ENCODE measurements at places on chromosomes 12 and 14.
A peak's percentile ranks its signal among the peaks of the same experiment; 100 is the strongest.

- no peak for DNase-seq
Observed at GRCh38 chr12:46473634-46474329, 101.2 kb upstream of the SLC38A2 start.

DNA sequence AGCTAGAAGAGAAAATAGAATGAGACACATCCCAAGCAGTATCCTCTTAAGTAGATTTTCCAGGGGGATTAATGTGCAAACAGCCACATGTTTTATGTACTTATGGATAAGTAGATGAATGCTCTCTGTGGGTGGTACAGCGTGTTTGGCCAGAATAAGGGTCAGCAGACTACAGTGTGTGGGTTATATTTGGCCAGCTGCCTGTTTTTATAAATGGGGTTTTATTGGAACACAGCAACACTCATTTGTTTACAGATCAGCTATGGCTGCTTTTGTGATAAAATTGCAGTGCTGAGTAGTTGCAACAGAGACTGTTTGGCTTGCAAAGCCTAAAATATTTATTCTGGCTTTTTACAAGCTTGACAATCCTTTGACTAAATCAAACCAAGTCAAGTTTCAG lies 780.2 kb upstream of the SEL1L start:
- DNase-seq, result no peak

- no peak for DNase-seq
Observed at GRCh38 chr14:102985665-102986064, 63.2 kb downstream of the AMN start.

GRCh38 chr14:36585100-36585499 lies 2.7 kb upstream of the NKX2-8 start:
- DNase-seq, result no peak

GRCh38 chr14:77598366-77599070 lies 17.9 kb downstream of the SPTLC2 start:
- DNase-seq, result no peak

GRCh38 chr14:73783107-73783727 lies 68.4 kb upstream of the PTGR2 start:
- no peak for DNase-seq

DNA sequence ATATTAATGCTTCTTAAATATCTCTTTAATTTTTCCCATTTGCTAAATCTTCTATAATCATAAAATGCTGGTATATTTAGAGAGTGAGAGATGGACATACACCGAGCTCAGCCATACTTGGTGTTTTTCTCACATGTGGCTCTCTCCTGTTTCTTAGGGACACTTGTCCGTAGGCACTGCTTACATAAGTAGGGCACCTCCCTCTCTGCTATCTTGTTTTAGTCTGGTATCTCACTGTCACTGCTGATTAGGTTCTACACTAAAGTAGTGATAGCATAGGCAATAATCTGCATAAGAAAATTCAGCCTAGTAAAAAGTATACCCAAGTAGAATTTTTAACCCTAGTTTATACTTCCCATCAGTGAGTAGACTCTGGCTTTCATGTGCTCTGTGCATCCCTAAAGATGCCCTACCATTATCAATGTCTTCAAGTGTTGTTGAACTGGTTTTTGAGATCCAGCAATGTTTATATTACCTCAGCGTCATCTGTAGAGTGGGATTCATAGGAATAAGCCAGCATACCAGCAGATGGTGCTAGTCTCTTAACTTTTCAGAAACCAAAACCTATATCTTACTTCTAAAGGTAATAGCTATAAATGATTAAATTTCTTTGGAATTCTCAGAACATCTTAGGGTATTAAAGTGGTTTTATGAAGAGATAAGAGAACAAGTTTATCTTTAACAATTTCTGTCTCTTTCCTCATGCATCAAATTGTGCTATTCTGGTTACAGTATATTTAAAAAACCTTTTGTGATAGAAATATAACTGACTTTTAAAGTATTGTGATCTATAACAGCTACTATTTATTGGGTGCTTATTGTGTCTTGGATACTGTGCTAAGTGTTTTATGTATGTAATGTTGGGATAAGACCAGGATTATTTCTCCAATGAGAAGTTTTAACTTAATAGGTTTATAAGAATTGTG lies 32.9 kb downstream of the ARID2 start:
- DNase-seq, result no peak

DNA sequence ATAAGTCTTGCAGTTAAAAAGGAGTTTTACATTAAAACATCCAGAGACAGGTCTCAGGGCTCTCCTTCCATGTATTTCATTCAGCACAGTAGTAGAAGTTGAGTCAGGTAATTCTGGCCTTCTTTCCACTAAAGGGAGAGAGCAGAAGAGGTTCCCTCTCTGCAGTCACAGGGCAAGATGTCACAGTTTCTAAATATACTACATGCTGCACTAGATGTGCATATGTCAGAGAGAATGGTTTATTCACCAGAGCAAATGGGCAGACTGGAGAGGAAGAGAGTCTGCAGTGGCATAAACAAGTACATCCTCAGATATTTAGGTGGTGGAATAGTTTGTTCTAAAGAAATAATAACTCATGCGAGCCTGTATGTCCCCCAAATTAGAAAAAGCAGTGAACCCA lies 132.0 kb downstream of the KICS2 start:
- DNase-seq, result no peak

- no peak for DNase-seq
Observed at GRCh38 chr14:51630987-51631386, 20.7 kb upstream of the FRMD6 start.

GRCh38 chr12:47141459-47141858 lies 61.7 kb upstream of the AMIGO2 start:
- no peak for DNase-seq

GRCh38 chr12:126873701-126874100 lies 1393.3 kb upstream of the TMEM132C start:
- no peak for DNase-seq

DNA sequence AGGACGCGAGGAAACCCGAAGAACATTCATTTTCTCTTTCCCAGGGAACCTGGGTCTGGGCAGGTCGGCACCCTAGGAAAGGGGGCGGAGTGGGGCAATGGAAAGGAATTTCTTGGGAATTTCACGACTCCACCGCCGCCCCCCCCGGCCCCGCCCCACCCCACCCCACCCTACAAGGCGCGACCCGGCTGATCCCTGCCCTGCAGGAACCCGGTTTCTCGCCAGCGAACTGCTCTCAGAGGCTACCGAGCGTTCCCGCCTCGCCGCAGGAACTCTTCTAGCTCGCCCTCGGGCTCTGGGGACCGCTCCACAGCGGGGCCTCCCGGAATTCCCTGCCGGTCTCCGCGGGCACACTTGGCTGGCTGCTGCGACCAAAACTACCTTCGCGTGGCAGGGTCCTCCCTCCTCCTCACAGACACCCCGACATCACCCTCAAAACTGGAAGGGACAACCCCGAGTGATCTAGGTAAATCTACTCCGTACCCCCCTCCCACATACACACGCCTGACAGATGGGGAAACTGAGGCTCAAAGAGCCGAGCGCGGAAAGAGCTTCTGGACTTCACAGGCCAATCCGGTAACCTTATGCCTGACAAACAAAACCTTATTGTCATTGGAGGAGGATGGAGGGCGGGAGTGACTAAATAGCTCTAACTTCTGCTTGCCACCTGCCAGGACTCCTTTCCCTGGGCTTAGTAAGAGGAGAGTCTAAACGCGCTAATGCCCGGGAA lies 785 bp upstream of the ACTN1 start:
- no peak for DNase-seq

DNA sequence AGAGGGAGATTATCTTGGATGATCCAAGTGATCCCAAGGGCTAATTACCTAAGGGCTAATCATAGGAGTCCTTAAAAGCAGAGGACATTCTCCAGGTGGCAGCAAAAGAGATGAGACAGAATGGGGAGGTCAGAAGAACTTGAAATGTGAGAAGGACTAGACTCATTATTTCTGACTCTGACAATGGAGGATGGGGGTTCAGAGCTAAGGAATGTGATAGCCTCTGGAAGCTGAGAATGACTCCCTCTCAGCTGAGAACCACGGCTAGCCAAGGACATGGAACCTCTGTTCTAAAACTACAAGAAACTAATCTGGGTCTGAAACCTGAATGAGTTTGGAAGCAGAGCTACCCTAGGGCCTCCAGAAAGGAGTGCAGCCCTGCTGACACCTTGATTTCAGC lies 35.6 kb upstream of the ANKS1B start:
- DNase-seq, result no peak

DNA sequence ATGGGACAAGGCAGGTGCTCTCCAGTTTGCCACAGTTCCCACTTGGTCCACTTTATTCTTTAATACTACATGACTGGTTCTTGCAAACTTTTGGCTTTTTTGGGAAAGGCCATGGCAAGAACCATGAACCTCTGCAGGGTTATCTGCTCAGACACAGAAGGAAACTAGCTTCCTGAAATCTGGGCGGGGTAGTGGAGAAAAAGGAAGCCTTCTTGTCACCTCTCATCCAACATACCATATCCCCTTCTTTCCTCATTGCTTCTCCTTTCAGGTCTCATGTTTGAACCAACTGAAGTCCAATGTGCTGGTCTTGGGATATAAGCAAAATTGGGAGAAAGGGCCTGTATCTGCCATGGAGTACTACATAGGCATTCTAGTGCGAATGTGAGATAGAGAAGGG lies 5.5 kb upstream of the KLHL33 start:
- DNase-seq, result no peak

DNA sequence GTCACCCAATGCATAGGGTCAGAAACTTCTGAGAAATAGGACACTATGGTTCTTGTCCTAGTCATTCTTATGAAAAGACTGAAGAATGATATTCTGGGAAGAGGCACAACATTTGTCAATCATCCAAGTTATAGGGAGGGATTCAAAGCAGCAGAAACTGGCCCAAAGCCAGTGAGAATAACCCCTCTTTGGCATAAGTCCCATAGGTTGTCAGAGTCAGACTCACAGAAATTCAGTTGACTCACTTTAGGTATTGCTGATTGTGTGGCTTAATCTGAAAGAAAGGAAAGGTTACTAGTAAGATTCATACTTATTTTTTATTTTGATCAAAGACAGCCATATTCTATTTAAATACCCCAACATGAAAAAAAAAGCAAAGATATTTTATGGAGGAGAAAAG lies 151.0 kb downstream of the SRGAP1 start:
- no peak for DNase-seq

- no peak for DNase-seq
Observed at GRCh38 chr12:94994312-94994711, 9.2 kb downstream of the NDUFA12 start.

- peak; percentile 50 for DNase-seq
Observed at GRCh38 chr14:99946652-99947489, 118.4 kb upstream of the EVL start.

Measured in activated gamma-delta T cell treated with Interleukin-2 at 50 U/mL for 16 hours (primary cell).